Type B pancreatic cell (in vitro differentiated cells): ENCODE measurements at places on chromosomes 11 and 22.
A peak's percentile ranks its signal among the peaks of the same experiment; 100 is the strongest.

- DNase-seq: no peak
Observed at GRCh38 chr11:113572136-113572735, 97.0 kb upstream of the DRD2 start.

- no peak for DNase-seq
Observed at GRCh38 chr22:28547132-28547842, 132.4 kb downstream of the TTC28 start.

DNA sequence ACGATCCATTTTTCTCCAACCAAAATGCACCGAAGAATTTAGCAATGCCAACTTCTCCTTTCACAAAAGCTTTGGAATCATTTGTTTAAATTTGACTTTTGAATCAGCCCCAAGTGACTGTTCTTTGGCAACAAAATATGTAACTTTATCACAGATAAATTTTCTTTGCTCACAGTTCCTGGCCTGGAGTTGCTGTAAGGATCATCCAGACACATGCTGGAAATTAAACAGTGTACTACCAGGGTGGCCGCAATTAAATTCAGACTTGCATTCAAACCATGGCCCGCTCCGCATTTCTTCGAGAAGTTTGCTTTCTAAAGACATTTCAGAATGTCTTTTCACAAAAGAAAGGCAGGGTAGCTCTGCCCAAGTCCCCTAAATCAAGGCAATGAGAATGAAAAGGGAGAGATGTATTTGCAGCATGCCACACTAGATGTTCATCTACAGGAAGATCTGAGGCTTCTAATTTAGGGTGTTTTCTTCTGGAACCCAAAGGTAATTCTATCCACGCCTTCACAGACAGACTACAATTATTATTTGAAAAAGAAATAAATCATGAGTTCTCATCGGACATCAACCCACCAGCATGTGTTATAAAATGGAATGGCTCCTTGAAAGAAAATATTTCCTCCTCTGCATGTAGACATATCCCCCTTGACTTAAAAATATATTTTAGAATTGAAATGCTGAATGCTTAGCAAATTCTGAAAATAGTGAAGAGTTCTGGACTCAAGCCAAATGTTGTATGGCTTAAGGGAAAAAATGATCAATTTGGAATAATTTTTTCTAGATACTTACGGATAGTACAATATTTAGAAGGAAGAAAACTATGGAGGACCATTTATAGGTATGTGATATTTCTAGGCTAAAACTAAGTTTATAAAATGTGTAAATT is 189.7 kb upstream of the BLID start:
- no peak for DNase-seq

GRCh38 chr22:49738006-49738405 is 89.7 kb downstream of the BRD1 start:
- DNase-seq: no peak

GRCh38 chr11:12123799-12124198 is 13.4 kb downstream of the MICAL2 start:
- no peak for DNase-seq

GRCh38 chr11:28144808-28145207 is 36.6 kb downstream of the METTL15 start:
- no peak for DNase-seq

DNA sequence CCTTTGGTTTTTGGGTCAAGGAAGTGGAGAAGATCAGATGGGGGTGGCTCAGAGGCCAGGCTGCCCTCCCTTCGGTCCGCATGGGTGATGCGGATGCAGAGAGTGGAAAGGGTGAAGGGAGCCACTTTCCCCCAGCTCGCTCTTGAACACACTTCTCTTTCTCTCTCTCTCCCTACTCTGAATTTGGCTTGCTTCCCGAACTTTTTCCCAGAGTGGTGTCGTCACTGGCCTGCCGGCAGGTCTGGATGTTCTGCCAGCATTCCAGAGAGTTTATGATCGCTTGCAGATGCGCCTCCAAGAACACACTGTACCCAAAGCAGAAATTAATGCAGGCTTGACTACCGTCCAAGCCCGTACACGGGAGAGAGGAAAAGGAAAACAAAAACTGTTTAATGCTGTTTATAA is 103.2 kb downstream of the ZBTB16 start:
- DNase-seq: no peak

DNA sequence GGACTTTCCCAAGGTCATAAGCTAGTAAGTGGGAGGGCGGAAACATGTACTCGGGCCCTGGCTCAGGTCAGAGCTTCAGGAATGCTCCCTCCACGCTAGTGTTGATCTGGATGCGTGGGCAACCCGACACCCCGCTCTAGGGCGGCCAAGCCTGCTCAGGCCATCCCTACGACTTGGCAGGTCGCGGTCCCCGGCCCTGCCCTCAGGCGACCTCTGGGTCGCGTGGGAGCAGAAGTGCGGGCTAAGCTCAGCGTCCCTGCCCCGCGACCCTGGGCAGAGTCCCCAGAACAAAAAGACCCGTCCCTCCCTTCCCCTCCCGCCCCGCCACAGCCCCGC is 781 bp upstream of the TEF start:
- DNase-seq: no peak

DNA sequence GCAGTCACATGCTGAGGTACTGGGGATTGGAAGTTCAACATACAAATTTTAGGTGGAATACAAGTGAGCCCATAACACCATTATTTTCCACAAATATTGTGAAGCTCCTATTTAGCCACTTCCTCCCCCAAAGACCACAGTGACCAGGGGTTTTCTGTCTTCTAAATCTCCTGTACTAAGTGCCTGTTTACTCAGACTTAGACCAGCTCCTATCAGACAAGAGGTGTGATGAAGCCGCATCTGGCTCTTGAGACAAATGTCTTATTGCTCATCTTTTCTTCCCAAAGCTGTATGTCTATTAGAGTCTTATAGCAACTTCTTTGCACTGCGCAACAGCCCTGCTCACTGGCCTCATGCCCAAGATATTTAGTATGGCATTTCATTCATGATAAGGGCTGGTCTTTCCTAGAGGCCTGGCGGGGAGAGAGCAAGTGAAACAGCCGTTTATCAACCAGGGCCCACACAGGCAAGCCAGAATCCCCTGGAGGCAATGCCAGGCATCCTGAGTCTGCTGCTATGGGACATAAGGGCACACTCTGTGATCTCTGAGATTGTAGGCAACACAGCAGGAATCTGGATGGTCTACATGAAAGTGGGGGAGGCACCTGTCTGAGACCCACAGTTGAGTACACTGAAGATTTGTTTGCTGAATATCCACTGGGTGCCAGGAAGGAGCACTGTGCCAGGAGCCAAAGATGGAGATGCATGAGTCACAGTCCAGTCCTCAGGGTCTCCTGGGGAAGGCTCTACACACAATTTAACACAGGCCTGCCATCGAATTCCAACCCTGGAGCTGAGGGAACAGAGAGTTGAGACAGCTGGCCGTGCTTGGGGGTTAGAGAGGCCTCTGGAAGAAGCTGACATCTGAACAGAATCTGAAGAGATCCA is 78.5 kb upstream of the NCAM1 start:
- no peak for DNase-seq

DNA sequence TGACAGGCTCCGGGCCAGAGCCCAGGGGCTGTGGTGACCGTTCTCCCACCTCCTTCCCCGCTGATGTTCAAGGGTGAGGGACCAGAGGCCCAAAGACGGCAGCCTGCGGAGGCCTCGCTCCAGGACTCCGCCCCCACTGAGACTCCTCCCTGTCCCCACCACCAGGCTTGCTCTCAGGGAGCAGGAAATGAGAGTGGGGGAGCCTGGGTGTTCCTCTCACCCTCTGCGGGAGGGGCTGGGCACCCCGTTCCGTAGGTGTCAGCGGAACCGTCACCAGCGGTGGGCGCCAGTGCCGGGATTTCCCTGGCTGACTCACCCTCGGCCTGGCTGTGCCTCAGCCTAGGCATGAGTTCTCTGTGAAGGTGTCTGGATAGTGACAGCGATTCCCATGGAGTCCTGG is 15.7 kb downstream of the DAGLA start:
- no peak for DNase-seq

GRCh38 chr11:44140372-44140771 is 44.9 kb downstream of the EXT2 start:
- DNase-seq: no peak

GRCh38 chr11:34149786-34150185 is 44.4 kb downstream of the NAT10 start:
- no peak for DNase-seq

- no peak for DNase-seq
Observed at GRCh38 chr11:110828086-110828485, 115.8 kb upstream of the ARHGAP20 start.

DNA sequence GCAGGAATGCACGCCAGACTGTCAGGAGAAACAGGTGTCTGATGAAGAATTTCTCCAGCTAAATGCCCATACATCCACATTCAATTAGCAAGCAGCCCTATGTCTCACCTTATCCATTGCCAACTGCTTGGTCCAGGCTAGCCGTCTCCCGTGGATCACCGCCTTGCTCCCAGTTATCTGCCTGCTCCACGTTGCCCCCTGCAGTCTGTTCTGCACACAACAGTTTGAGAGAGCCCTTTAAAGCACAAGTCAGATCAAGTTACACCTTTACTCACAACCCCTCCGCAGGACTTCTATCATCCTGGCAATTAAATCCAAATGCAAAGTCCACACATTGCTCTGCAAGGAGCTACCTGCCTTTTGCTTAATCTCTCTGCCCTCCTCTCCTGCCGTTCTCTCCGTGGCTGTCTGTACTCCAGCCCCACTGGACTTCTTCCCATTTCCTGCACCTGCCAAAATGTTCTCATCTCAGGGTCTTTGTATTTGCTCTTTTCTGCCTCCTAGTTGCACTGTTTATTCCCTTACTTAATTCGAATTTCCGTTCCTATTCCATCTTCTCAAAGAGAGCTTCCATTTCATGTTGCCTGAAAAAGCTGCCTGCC is 185.3 kb upstream of the LARGE1 start:
- peak; percentile 73 for DNase-seq

GRCh38 chr22:46748908-46749675 is 11.0 kb upstream of the CERK start:
- no peak for DNase-seq

GRCh38 chr11:44973632-44974401 is 23.1 kb upstream of the TP53I11 start:
- no peak for DNase-seq

GRCh38 chr11:898540-899190 is 11.9 kb downstream of the CHID1 start:
- DNase-seq: no peak

GRCh38 chr11:75189911-75190310 is 39.0 kb downstream of the SLCO2B1 start:
- DNase-seq: no peak

GRCh38 chr11:83471831-83472727 is 185.9 kb upstream of the CCDC90B start:
- no peak for DNase-seq

GRCh38 chr11:123702139-123702538 is 39.3 kb downstream of the ZNF202 start:
- DNase-seq: no peak

GRCh38 chr11:45180848-45181192 is 34.4 kb downstream of the PRDM11 start:
- peak; percentile 82 for DNase-seq

DNA sequence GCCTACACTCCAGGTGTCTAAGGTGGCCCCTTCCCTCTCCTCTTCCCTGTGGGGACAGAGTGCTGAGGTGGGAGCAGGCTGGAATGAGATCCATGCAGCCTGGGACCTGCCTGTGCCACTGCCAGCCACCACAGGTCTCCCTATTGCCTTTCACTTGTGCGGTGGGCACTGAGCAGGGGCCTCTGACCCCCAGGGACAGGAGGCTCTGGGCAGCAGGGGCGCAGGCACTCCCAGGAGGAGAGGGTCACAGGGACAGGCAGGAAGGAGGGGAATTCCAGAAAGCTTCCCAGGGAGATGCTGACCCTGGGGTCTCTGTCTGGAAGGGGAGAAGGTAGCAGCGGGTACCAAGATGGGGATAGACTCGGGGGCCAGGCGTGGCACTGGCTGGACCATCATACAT is 228.5 kb upstream of the B3GAT1 start:
- peak; percentile 50 for DNase-seq

DNA sequence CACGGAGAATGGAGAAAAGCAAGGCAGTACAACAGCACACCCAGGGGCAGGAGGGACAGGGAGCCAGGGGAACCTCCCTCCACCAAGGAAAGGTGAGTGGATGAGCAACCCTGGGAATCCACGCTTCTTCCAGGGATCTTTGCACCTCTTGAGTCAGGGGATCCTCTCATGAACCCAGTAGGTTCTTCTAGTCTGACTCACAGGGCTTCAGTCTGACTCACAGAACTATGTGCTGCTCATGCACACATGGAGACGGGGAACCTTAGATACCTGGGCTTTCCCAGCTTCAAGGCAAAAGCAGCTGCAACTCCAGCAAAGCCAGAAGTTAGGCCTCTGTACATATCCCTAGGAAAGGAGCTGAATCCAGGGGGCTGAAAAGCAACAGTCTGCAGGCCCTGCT is 1021.4 kb upstream of the TENM4 start:
- no peak for DNase-seq

GRCh38 chr11:13745165-13745564 is 76.7 kb downstream of the FAR1 start:
- no peak for DNase-seq

DNA sequence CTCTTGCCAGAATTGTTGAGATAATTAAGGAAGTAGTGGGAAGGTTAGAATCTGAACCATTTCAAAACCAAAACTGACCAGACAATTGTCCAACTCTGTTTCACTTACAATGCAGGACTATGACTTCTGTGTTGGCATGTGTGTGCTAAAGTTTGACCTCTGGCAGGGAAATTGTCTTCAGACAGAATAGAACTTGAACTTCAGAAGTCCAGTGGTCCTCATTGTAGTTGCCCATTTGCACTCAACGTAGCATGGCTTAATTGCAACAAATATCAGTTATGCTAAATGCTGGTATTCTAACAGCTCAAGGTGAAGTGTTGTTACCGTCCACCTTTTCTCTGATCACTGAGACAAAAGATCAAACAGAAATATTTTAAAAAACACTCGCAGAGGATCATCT is 47.2 kb downstream of the BLID start:
- no peak for DNase-seq

GRCh38 chr22:17918840-17919239 is 105.5 kb downstream of the MICAL3 start:
- no peak for DNase-seq

GRCh38 chr11:65814131-65814985 is 19.4 kb upstream of the SNX32 start:
- no peak for DNase-seq

- DNase-seq: no peak
Observed at GRCh38 chr11:41289408-41289807, 170.0 kb downstream of the LRRC4C start.

DNA sequence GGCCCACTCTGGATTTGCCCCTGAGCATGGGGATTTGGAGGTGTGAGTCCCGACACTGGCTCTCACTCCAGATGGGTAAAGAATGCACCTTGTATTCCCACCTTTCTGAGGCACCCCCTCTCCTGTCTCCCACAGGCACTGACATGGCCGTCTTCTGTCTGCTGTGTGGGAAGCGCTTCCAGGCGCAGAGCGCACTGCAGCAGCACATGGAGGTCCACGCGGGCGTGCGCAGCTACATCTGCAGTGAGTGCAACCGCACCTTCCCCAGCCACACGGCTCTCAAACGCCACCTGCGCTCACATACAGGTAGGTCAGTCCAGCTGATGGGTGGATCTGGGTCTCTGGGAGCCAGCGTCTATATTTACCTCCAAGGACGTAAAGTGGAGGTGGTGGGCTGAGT is 54.2 kb upstream of the NNMT start:
- no peak for DNase-seq
